Left kidney (tissue), 8 donors: ENCODE measurements at places on chromosomes 1 and 21. TPM values are rescaled to one million over a fixed set of nuclear protein-coding genes. Genes with fewer than 3 reads are reported as not detected.

DNA sequence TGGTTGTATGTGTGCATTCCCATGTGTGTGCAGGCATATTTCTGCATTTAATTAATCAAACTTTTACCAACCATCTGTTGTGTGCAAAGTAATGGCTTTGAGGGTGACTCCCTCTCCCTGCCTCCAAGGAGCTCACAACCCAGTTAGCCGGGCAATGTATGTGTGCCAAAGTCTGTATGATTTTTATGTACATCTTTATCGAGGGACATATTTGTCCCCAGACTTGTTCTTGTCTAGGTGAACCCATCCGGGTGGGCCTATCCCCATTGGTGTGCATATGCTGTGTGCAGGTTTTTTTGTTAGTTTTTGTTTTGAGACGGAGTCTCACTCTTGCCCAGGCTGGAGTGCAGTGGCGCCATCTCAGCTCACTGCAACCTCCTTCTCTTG is 1.8 kb downstream of the SYTL1 start:
- DNase-seq = no peak

The SYTL1 gene
- 7.6 TPM for polyA plus RNA-seq

DNA sequence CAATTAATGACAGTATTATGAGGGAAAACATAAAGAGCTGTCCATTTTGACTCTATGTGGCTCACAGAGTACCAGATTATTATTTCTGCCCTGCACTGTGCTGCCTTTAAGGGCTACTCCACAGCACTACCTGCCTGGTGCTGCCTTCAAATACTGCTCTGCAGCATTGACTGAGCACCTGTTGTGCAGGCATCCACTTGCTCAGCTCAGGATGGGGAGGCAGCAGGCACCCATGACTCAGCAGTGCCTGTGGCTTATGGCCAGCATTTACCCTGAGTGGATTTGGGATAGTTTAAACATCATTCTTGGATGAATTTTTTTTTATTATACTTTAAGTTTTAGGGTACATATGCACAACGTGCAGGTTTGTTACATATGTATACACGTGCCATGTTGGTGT is 953 bp upstream of the KPRP start:
- DNase-seq = no peak

- no peak for DNase-seq
Measured at GRCh38 chr1:41773144-41773591, 145.6 kb downstream of the HIVEP3 start.

DNA sequence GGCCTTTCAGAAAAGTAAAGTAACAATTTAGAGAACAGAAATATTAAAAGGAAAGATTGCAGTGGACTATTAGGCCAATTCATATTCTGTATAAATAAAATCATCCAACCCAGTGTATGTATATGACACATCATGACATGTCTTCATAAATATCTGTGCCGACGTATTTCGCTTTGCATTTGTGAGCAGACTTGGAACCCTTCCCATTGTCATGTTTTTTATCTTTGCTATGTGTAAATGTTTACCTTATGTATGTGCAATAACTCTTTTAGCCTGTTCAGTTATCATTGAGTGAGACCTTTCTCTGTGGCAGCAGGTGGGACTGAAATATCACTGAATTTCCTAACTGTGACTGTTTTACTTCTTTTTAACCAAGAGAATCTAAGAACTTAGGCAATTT is 58.0 kb upstream of the FAM3B start:
- DNase-seq = no peak

The CLEC20A gene
- 0.30 TPM for polyA plus RNA-seq

GRCh38 chr1:179776831-179777230 is 33.7 kb downstream of the FAM163A start:
- no peak for DNase-seq

- DNase-seq = no peak
Measured at GRCh38 chr1:97139512-97139911, 417.9 kb downstream of the PTBP2 start.

GRCh38 chr21:45423201-45423955 is 18.4 kb downstream of the COL18A1 start:
- DNase-seq = no peak

DNA sequence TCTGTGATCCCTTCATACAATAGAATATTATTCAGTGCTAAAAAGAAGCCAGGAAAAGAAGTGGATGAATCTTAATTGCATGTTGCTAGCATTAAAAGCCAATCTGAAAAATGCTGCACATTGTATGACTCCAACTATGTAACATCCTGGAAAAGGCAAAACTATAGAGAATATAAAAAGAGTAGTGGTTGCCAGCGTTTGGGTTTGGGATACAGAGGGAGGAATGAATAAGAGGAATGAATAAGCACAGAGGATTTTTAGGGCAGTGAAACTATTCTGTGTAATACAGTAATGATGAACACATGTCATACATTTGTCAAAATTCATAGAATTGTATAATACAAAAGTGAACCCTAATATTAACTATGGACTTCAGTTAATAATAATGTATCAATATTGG is 42.5 kb downstream of the GPR88 start:
- no peak for DNase-seq

The LCA5L gene
- 7.0 TPM for polyA plus RNA-seq
